Spleen (tissue), 13 donors: ENCODE measurements at places on chromosomes 1 and 21. TPM values are rescaled to one million over a fixed set of nuclear protein-coding genes. Genes with fewer than 3 reads are reported as not detected.

SPRR1A gene
- total RNA-seq, result not detected

CR2 gene
- 160 TPM for total RNA-seq

SAMD11 gene
- 9.1 TPM for total RNA-seq

- no peaks in the 10 kb centered on the region for H3K36me3 ChIP-seq
- H3K4me3 ChIP-seq, result no peak overlapping the region
- no peak overlapping the region for H3K27ac ChIP-seq
- no peak for DNase-seq
- no peaks in the 10 kb centered on the region for H3K27me3 ChIP-seq
These were observed 439.2 kb downstream of the MATN1 start for GRCh38 chr1:30284226-30284625.

DNA sequence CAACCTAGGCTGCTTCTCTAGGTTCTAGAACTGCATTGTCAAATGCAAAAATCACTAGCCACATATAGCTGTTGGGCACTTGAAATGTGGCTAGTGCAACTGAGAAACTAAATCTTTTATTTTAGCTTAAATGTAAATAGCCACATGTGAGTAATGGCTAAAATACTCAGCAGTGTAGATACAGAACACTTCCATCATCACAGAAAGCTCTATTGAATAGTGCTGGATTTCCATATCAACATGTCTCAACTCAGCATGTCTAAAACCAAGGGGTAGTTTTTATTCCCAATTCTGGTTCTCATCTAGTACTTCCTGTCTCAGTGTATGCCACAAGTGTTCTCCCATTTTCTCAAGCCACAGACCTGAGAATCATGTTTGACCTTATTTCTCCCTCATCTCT, 7.5 kb upstream of the TP53BP2 start:
- no peaks in the 10 kb centered on the region for H3K4me1 ChIP-seq
- H3K36me3 ChIP-seq, result no peaks in the 10 kb centered on the region

- H3K4me3 ChIP-seq, result no peak overlapping the region
- no peak overlapping the region for H3K27ac ChIP-seq
- no peaks in the 10 kb centered on the region for H3K36me3 ChIP-seq
- H3K4me1 ChIP-seq, result no peaks in the 10 kb centered on the region
These were observed 61.4 kb upstream of the CD34 start for GRCh38 chr1:207972337-207972736.

DNA sequence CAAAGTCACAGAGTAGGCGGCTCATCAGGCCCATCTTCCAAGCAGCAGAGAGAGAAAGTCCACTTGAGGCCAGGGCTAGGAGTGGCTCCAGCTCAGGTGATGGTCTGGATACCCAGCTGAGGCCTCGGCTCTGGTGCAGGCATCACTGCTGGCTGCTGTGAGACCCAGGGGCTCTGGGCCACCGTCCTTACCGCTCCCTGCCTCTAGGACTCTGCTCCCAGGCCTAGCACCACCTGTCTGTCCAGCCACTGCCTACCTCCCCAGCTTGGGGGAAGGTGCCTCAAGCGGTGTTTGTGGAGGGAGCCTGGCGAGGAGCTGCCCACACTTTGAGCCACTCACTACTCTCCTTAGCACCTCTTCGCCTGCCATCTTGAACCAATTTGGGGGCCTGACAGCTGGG, 57.9 kb downstream of the DMRTB1 start:
- no peaks in the 10 kb centered on the region for H3K27me3 ChIP-seq
- no peak overlapping the region for H3K4me3 ChIP-seq
- H3K4me1 ChIP-seq, result no peaks in the 10 kb centered on the region
- no peak overlapping the region for H3K27ac ChIP-seq

- no peak for DNase-seq
- H3K4me3 ChIP-seq, result no peak overlapping the region
- no peak overlapping the region for H3K27ac ChIP-seq
- H3K4me1 ChIP-seq, result no peaks in the 10 kb centered on the region
- H3K36me3 ChIP-seq, result no peaks in the 10 kb centered on the region
- H3K27me3 ChIP-seq, result no peaks in the 10 kb centered on the region
These were observed 63.7 kb downstream of the ZC3H11B start for GRCh38 chr1:219549215-219549614.

DNA sequence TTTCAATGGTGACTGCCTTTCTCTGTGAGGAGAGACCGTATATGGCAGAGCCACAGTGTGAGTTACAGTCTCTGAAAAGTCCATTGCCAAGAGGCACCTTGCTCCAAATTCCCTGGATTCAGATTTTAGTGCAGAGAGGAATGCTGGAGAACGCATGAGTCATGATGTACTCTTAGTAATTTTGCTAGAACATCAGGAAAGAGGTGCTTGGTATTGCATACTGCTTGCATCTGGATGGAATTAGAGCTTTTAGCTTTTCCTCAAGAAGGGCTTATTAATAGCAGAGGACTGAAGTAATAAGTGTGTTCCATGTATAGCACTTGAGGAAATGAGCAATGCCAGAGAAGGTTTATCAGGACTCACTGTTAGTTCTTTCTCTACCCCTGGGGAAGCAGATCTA, 40.5 kb upstream of the AKT3 start:
- H3K27me3 ChIP-seq, result no peaks in the 10 kb centered on the region
- no peaks in the 10 kb centered on the region for H3K36me3 ChIP-seq
- no peak for DNase-seq
